ENCODE measurements at places on chromosomes 3 and 15.

- DNase-seq: no peak
Observed at GRCh38 chr3:36736301-36736700, 28.1 kb downstream of the DCLK3 start.

DNA sequence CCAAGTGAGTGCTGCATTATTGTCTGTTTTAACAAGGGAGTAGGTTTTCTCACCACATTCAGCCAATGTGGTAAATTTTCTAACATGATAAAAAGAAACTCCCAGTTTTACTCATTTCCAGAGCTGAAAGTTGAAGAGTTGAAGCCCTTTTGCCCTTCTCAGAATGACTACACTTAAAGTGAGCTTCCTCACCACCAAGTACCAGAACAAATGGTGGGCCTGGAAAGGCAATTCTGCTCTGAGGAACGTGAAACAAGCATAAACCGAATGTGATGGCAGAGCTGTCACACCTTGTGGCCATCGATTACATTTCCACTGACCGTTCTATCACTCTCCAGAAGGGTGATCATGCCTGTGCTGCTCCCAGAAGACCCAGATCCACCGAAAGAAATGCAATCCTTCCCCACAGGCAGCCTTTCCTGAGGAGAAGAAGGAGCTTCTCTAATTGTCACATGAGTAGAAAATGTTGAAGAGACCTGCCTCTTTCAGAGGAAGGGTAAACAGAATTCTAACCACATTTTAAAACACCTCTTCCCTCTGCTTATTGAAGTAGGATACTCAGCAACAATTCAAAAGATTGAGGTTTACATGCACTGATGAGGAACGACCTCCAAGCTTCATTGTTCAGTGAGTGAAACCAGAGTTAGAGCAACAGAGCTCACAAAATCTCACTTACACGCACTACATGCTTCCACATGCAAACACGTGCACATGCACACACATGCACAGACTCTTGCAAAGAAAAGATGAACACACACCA is 21.4 kb upstream of the CCR9 start:
- no peak for DNase-seq

DNA sequence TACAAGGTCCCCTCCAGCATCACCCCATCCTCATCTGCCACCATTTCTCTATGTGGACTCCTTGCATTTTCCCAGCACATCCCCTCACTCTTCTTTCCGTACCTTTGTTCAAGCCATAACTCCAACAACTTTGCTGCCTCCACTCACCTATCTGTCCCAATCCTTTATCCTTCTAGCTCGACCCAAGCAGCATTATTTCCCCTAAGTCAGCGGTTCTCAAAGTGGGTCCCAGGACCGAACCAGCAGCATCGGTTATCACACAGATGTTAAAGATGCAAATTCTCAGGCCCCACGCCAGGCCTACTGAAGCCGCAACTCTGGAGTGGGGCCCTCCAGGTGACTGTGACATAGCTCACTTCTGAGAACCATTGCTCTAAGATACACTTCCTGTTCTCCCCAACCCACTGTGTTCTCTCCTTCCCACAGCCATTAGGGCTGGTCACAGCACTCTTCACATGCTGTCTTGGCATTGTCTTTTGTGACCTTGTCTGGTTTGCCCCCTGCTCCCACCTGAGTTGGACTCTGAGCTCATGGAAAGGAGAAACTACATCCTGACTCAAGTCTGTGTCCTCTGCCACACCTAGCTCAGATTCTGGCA is 56.2 kb downstream of the AAGAB start:
- DNase-seq: no peak

DNA sequence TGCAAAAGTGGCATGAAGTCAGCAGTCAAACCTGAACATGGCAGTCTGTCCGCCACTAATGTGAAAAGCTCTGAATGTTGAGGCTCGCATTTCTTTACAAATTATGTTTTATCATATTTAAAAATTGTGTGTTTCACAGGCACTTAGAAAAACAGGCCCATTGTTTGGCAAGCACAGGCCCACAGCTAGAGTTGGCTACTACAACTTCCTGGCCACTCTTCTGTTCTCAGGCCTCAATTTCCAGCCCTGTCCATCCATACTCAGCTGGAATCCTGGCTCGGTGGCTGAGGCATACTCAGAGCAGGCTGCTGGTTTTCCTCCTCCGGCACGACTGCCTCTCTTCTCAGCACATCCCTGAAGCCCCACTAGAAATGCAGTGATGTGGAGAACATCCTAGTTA is 44.3 kb downstream of the C2CD4B start:
- DNase-seq: no peak

DNA sequence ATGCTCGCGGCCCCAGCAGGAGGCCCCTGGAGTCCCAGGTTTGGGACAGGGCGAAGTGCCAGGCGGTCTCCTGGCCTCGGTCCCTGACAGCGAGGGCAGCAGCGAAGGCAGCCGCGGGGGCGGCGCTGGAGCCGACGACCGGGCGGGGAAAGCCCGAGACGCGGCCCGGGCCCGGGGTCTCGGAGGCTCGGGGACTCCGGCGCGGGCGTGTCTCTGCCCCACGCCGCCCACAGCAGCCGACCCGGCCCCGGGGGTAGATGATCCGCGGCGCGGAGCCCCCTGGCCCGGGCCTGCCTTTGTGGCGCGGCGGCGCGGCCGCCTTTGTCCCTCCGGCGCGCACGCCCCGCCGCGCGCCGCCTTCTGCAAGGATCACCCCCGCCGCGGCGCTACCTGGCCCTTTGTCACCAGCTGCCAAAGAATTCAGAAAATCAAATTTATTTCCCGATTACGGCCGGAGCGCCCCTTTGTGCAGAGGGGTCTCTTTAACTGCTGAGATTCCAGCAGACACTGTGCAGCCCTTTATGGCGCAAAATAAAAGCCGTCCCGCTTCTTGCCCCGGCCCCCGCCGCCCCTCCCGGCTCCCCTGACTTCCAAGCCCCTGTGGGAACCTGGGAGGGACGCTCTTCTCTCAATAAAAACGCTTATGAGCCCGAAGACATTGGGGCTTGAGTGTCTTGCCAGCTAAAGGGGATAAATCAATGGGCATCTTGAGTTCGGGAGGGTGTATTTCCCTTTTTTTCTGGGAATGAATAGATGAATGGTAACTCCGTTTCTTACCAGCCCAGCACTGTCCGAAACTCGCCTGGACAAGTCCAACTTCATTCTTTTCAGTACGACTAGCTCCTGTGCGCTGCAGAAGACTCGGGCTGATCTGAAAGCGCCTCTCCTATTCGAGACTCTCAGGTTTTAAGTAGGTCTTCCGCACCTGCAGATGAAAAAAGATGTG is 68.4 kb downstream of the HES1 start:
- no peak for DNase-seq

DNA sequence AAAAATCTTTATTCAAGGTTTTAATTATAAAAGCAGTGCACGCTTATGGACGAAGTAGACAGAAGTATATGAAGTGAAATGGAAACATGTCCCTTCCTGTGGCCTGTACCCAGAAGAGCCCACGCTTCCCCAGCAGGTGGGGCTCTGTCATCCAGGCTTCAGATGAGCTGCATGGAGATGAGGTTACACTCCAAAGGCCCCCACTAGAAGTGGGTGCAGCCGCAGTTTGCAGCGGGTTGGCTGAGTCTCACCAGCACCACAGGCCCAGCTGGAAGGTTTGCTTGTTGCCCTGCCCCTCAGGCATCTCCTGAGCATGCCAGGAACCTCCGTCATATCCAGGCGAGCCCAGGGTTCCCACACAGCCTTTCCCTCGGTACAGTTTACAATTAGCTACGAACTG is 33.1 kb downstream of the PRR20G start:
- no peak for DNase-seq

DNA sequence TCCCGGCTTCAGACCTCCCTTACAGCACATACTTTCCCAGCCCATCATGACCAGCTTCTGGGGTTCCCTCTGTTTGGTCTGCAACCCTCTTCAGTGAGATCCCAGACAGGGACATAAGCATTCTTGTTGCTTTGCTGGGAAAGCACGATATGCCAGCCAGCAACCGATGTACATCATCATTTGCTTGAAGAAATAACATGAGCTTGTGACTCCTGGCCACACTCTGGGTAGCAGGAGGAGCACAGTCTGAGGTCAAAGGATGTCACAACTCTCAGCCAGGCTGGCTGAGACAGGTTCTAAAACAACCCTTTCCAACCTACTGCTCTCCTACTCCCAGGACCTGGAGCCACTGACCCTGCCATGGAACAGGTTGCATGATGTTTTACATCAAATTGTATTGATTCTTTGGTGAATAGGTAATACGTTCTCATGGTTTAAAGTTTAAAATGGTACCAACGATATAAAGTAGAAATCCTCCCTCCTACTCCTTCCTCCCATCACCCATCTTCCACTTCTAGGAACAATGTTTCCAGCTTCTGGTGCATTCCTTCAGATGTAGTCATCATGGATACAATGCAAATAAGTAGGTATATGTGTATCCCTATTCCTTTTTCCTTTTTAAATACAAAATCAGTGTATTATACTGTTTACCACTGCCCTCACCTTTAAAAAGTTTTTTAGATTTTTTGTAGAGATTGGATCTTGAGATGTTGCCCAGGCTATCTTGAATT is 190.3 kb downstream of the OPA1 start:
- no peak for DNase-seq

DNA sequence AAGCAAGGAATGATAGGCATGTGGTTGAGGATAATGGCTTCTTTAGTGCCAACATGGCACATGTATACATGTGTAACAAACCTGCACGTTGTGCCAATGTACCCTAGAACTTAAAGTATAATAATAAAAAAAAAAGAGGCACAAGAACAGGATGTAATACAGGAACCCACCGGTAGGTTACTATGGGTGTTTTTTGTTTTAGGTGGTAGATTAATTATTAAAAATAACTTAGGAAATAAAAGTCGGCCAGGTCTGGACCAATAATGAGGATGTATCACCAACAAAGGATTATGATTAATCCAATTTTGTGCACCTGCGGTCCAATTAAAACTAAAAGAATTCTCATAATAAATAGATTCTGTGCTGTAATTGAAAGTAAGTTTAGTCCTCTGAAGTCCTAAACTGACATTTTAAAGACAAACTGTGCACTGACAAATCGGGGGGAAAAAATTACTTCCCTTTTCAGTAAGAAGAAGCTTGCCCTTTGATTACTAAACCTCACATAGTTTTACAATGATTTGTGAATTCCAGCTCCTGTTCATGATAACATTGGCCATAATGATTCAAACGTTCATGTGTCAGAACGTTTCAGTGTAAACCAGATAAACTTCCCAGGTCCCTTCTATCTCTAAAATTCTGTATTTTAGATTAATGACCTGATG is 62.2 kb downstream of the CASR start:
- DNase-seq: no peak

DNA sequence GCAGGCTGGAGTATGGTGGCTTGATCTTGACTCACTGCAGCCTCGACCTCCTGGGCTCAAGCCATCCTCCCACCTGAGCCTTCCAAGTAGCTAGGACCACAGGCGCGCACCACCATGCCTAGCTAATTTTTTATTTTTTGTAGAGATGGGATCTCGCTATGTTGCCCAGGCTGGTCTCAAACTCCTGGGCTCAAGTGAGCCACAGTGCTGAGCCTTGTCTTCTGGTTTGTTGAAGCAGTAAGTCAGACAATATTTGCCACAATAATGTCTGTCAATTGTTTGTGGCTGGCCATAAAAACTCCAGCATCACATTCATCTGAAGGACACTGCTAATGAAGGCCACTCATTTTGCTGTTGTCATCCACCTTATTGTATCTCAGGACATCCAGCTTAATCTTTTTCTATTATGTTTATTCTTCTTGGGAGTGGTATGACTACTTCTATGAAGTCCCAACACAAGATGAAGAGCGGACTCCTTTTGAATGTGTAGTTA is 185.9 kb downstream of the FNDC3B start:
- no peak for DNase-seq

GRCh38 chr3:70951316-70951715 is 632.2 kb downstream of the FOXP1 start:
- DNase-seq: peak; percentile 8

- no peak for DNase-seq
Observed at GRCh38 chr3:121414924-121415323, 130.9 kb downstream of the POLQ start.

- no peak for DNase-seq
Observed at GRCh38 chr3:73215281-73215680, 153.8 kb downstream of the EBLN2 start.

DNA sequence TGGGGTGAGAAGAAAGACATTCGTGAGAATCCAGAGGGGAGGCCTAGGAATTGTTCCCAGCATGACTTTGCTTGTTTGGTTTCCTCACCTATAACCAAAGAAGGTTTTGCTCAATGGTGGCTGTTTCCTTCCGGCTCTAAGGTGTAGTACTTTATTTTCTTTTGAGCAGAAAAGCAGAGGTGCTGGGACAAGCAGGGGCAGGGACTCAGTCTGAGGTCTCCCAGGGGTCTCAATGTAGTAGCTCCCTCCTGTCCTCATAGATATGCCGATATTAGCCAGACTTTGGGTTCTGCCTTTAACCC is 41.6 kb downstream of the ZBTB38 start:
- no peak for DNase-seq

DNA sequence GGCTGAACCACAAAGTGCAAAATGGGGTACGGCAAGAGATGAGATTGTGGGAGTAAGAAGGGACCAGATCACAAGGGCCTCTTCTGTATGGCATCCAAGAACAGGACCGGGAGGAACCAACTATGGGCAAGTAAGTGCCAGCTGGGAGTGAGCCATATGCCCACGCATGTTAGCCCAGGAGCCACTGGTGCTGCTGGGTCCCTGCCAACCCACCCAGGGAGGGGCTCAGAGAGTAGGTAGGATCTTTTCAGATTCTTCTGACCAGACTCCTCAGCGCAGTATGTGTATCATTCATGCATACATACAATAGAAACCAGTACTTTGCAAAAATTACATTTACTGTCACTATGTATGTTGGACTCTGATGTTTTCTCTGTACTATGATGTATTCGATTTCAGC is 54.0 kb downstream of the RAB11A start:
- DNase-seq: no peak

DNA sequence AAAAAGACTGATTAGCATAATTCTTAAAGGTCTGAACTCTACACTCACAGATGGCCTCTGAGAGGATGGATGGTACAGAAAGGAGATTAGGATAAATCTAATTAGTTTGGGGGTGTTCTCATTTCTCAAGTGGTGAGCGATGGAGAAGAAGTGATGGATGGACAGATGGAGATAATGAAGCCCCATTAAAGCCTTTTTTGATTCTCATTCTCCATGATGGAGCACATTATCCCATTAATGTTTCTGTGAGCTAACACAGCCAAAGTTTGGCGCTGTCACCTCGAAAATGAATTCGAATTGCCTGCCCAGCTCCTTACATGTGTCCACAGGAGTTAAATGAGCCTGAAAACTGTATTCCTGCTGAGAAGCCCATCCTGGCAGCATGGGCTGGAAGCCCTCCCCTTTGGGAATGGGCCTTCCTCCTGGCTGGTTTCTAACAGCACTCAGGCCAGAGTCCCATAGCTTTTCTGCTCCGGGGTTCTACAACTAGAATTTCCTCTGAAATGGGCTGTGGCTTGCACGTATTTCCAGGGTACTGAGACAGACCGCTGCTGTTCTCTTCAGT is 726.0 kb upstream of the CFAP20DC start:
- no peak for DNase-seq

GRCh38 chr3:110598847-110599490 is 472.6 kb upstream of the NECTIN3 start:
- no peak for DNase-seq

DNA sequence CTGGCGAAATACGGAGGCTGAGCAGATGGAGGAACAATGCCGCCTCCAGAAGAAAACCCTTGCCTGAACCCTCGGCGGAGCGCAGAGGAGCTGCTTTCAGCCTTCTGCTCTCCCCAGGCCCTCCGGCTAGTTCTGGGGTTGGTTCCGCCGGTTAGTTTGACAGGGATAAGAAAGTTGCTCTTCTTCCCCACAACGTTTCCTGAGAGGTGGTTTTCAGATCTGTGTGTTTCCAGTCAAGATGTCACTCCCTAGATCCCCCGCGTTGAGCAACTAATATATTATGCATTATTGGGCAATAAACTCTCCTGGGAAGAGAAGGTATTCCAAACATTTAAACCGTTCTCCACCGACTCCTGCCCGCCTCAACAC is 551 bp downstream of the NLGN1 start:
- DNase-seq: no peak

All from fibroblast of the conjunctiva (primary cell).